ENCODE measurements at places on chromosomes 11 and 22.

DNA sequence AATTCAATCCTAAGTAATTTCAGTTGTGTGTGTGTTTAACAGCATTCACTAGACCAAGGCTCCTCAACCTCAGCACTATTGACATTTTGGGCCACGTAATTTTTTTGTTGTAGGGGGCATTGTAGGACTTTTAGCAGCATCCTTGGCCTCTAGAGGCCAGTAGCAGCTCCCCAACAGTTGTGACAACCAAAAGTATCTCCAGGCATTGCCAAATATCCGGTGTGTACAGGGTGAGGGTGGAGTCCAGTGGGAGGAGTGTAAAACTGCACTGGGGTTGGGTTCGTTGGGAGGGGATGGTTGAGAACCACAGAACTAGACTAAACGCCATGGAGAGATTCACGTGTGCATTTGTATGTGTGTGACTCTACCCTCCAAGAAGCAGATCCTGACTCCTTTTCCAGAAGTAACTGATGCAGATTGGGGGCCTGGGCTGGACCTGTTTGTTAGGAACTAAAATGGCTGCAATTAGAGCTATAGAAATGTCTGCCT is 5.9 kb upstream of the PHF21A start:
- DNase-seq: peak; percentile 22

DNA sequence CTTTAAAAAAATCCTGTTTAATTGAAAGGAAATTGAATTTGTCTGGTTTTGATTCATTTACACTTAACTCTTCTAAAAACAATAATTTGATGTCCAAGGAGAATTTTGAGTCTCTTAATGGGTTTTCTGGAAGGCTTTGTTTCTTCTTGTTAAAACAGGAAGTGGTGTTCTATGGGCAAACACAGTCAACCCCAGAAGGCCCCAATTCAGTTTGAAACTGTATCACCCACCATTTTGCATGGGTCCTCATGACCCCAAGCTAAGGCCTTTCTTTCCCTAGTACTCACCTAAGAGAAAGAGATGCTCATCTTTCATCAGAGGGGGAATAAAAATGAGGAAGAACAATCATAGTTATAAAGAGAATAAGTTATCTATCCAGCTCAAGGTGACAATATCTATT is 10.6 kb downstream of the FLI1 start:
- DNase-seq: no peak

- DNase-seq: no peak
Observed at GRCh38 chr11:110735455-110736170, 23.4 kb upstream of the ARHGAP20 start.

GRCh38 chr11:34856251-34856650 is 59.9 kb downstream of the APIP start:
- DNase-seq: no peak

- no peak for DNase-seq
Observed at GRCh38 chr11:113862435-113862834, 12.9 kb downstream of the USP28 start.

GRCh38 chr22:50186181-50186714 is 535 bp downstream of the TRABD start:
- no peak for DNase-seq

GRCh38 chr11:14193644-14194043 is 165.3 kb downstream of the RRAS2 start:
- DNase-seq: no peak

GRCh38 chr22:42816336-42816735 is 40.7 kb downstream of the ARFGAP3 start:
- DNase-seq: no peak

GRCh38 chr22:24162436-24162835 is 18.9 kb upstream of the SUSD2 start:
- no peak for DNase-seq

- no peak for DNase-seq
Observed at GRCh38 chr11:10667521-10667885, 26.1 kb downstream of the IRAG1 start.

DNA sequence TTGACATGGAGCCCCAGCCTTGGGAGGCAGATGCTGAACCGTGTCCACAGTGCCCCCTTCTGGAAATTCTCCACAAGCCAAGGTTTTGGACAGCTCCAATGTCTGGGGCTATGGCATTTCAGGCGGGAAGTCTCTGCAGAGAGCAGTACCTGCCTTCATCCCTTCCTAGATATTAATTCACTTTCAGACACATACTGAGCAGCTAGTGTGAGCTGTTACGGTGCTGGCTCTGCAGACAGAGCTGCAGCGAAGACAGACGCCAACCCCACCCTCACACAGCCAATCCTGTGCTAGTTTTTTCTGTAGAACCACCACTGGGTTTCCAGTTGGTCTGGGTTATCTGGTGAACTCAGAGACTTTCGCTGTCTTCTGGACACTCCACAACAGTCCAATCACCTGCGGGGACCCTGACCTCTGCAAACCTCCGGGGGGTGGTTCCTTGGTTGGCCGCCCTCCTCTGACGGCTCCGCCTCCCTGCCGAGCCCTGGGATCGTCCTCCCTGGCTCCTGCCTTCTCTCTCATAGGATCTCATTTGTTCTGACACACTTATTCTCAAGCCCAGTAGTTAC is 9.1 kb downstream of the LMF2 start:
- DNase-seq: peak; percentile 54

GRCh38 chr11:64713781-64714363 is 9.1 kb downstream of the NRXN2 start:
- no peak for DNase-seq

DNA sequence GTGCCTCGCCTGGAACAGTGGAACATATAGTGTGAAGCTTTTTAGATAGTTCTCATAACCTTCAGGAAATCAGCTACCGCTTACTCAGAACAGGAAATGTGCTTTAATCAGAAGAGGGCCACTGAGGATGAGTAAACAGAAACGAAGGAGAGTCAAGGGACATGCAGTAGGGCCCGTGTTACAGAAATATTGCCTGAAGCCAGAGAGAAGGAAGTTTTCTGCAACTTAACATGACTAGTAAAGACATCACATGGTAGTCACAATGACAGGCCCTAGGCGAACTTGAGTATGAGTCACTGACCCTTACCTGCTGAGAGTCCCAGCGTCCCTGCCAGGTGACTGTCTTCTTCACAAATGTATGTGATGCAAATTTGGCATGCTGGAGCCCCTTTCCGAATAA is 39.4 kb downstream of the CARD18 start:
- DNase-seq: no peak

GRCh38 chr11:1195682-1196515 is 27.0 kb upstream of the MUC5B start:
- no peak for DNase-seq

DNA sequence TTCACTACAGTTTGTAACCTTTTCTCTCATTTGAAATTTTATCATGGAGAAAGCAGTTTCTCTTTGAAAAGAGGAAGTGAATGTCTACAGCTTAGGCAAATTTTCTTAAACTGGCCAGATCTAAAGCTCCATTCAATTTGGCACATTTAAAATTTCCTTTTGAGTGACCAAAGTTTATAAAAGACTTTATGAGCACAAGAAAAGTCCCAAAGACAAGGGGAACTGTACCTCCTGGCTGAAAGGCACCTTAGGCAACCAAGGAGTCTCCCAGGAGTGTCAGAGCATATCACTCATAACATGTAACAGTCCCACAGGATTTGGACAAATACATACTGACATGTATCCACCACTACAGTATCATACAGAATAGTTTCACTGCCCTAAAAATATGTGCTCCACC is 41.3 kb downstream of the NARS2 start:
- no peak for DNase-seq

GRCh38 chr11:13302420-13302958 is 24.9 kb downstream of the BMAL1 start:
- DNase-seq: no peak

DNA sequence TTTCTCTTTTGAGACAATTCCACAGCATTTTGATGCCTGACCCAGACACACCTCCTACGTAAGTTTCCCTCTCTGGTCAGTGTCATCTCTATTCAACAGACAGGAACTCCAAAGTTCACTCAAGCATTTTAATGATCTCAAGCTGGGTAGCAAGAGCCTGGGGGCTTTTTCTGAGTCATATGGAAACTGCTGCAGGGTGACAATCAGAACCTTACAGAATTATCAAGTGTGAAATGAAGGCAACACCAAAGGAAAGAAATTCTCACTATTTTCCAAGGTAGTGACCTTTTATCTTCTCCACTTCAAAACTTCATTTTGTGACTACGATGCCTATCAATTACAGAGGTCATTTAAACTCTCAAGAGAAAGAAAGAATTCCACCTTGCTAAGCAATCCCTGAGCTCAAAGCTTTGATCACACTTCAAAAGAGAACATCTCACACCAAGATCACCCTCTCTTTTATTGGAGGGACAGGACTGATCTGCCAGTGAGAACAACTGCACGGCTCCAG is 229.0 kb upstream of the ZC3H12C start:
- DNase-seq: no peak

DNA sequence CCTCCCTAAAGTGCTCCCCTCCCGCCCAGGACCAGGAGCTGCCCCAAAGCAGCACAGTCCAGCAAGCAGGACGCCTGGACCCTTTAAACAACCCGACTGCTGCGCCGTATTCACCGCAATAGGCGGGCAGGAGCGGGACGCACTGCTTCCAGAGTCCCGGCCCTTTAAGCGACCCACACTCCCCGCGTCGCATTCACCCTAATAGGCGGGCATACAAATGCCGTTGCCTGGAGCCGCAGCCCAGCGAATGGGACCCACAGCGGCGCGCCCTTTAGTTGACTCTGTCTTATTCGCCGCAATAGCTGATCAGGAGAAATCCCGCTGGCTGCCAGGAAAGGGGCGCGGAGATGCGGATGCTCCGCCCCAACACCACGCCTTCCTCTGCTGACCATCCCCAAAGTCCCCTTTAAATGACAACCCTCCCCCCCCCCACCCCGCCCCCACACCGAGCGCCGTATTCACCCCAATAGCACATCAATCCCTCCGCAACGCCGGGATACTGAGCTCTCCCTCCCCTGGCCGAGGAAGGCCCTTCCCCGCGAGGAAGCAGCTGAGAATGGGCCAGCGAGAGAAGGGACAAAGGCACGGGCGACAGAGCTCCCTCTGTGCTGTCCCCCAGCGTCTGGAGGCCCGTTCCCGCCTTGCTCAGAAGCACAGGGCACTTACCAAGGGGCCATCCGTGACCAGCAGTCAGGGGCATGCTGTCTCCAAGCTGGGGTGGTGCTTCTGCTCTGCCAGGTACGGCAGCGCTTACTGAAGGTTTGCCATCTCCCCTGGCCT is 4.7 kb downstream of the OSBPL5 start:
- DNase-seq: no peak

- no peak for DNase-seq
Observed at GRCh38 chr11:103585401-103585800, 451.0 kb upstream of the DDI1 start.

GRCh38 chr11:109849051-109849450 is 244.1 kb upstream of the ZC3H12C start:
- no peak for DNase-seq

- no peak for DNase-seq
Observed at GRCh38 chr11:119774172-119774763, 45.3 kb upstream of the NECTIN1 start.

DNA sequence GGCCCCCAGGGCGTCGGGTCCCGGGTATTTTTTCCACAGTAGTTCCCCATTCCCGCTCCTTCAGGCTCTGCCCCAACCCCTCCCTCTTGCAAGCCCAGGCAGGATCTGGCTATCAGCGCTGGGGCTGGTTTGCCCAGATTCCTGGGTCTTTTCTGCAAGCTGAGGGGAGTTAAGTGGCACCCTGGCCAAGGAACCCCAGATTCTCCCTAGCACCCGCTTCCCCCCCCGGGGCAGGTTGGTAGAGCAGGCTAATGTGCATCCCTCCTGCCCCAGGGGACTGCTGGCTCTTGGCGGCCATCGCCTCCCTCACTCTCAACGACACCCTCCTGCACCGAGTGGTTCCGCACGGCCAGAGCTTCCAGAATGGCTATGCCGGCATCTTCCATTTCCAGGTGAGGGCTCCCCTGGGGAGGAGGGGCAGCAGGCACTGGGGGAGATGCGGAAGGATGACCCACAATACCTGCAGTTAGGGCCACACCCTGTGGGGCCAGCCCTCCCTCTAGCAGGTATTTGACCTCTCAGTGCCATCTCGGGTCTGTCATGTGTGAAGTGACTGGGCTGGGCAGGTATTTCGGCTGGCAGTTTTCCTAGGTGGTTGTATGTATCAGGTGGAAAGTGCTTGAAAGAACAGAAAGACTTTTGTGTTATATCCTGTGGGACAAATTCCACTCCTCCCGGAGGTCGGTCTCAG is 1.6 kb downstream of the CAPN1 start:
- no peak for DNase-seq

DNA sequence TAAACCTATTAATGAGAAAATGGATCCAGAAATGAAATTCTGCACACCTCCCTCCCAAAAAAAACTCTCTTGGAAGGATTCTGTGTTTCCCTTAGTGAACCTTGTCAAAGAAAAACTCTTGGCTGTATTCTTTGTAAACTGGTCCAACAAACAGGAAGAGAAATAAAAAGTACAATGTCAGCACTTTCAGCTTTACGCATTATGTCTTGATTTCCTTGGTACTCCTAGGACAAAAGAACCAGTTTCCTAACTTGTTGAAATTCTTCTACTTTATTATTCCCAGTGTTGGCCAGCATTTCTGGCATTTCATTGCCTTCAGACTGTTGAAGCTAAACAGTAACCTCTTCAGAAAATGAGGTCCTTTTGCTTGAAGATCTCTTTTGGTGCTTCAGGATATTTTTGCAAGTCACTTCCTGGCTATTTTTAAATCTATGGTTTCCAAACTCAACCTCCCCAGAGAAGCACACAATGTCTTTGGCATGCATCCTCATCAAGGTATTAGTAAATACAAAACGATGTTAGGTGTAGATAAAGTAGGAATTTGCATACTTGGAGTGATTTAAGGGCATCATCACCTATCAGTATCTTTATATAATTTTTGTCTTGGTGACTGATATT is 342.7 kb downstream of the AASDHPPT start:
- no peak for DNase-seq

- DNase-seq: no peak
Observed at GRCh38 chr11:126229858-126230540, 18.4 kb downstream of the FAM118B start.

GRCh38 chr11:107928767-107929507 is 689 bp downstream of the RAB39A start:
- DNase-seq: no peak

GRCh38 chr11:65919573-65920371 is 546 bp downstream of the DRAP1 start:
- DNase-seq: peak; percentile 32

DNA sequence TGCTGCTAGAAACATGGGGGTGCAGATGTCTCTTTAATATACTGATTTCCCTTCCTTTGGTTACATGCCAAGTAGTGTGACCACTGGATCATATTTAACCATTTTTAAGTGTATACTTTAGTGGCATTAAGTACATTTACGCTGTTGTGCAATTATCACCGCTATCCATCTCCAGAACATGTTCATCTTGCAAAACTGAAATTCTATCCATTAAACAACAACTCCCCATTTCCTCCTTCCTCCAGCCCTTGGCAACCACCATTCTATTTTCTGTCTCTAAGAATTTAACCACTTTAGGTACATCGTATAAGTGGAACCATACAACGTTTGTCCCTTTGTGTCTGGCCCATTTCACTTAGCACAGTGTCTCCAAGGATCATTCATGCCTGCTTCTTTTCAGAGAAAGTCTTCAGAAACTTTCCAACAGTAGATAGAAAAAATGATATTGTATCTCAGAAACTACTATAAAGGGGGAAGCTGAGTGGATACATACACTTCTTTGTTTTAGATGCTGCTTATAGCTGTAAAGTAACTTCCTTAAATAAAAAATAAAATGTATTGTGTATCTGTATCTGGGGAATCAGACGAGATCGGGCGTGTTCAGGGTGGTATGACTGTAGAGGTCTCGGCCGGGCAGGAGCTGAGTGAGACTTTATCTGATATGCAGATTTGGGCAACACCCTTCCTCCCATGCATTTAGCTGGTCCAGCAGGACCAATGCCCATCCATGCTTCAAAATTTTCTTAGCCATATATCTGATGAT is 44.6 kb upstream of the ZBED5 start:
- DNase-seq: no peak
